Heart left ventricle (tissue), 16 donors: ENCODE measurements at places on chromosomes 11 and 22. TPM values are rescaled to one million over a fixed set of nuclear protein-coding genes. Genes with fewer than 3 reads are reported as not detected.

DNA sequence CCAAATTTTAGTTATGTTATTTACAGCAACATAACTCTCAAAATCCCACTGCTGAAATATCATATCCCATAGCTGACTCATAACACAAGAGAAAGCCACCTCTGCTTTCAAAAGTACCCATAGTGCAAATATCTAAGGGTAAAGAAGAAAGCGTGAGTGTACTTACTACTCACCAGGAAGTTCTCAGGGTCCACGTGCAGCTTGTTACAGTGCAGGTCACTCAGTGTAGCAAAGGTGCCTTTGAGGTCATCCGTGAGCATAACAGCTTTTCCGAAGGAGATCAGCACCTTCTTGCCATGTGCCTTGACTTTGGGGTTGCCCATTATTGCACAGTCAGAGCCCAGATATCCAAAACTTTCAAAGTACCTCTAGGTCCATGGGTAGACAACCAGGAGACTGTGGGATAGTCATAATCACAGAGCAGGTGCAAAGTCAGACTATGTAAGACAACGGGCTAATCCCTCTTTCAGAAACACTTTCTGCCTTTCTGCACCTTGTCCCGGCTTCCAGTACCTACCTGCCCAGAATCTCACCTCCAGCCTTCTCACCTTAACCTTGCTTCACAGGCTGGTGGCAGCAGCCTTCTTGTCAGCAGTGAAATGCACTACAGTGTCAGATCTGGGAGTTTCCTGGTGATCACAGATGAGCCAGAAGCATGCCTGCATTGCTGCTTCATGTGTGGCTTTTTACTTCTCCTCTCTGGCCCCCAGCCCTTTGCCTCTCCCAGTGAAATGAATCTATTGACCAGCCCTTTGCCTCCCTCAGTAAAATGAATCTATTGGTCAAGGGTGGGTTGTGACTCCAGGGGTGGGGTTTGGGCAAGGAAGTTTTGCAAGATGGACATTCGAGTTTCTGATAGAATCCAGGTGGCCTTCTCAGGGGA, 6.5 kb downstream of the HBG1 start:
- no peaks in the 10 kb centered on the region for H3K27me3 ChIP-seq
- no peaks in the 10 kb centered on the region for H3K4me1 ChIP-seq
- DNase-seq, result no peak
- no peaks in the 10 kb centered on the region for H3K36me3 ChIP-seq
- H3K27ac ChIP-seq, result no peak overlapping the region

DNA sequence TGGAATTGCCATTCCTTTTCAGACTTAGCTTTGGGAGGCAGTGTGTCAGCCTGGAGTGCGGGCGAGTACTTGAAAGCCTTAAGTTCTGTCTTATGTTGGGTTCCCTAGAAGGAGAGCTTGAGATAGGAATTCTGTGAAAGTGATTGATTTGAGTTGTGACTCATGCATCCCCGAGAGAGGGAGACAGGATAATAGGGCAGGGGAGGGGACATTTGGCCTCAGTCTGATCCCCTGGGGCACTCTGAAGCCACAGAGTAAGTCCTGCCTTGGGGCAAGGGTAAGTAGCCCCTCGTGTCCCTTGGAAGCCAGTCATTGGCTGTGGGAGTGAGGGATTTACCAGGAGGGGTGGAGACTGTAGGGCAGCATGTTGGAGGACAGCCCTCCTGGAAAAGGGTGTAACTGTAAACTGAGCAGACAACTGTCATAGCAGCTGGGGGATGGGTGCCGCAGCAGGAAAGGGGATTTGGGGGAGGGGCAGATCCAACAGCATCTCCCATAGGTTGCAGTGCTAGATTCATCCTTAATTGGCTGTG, 44.0 kb downstream of the KIAA1671 start:
- peaks cover 24% of the 10 kb centered on the region for H3K4me1 ChIP-seq
- H3K27me3 ChIP-seq, result no peaks in the 10 kb centered on the region
- no peaks in the 10 kb centered on the region for H3K36me3 ChIP-seq
- no peak for DNase-seq
- no peak overlapping the region for H3K27ac ChIP-seq

- no peaks in the 10 kb centered on the region for H3K4me1 ChIP-seq
- H3K27ac ChIP-seq, result no peak overlapping the region
- no peaks in the 10 kb centered on the region for H3K27me3 ChIP-seq
- peaks cover 82% of the 10 kb centered on the region for H3K36me3 ChIP-seq
- no peak overlapping the region for H3K4me3 ChIP-seq
These were observed 96.1 kb upstream of the BID start for GRCh38 chr22:17870407-17870806.

SSTR3 gene
- not detected for total RNA-seq

- no peaks in the 10 kb centered on the region for H3K4me1 ChIP-seq
- H3K4me3 ChIP-seq, result no peak overlapping the region
- H3K36me3 ChIP-seq, result no peaks in the 10 kb centered on the region
- no peak overlapping the region for H3K27ac ChIP-seq
These were observed 59.7 kb upstream of the GDPD4 start for GRCh38 chr11:77361184-77361583.

DNA sequence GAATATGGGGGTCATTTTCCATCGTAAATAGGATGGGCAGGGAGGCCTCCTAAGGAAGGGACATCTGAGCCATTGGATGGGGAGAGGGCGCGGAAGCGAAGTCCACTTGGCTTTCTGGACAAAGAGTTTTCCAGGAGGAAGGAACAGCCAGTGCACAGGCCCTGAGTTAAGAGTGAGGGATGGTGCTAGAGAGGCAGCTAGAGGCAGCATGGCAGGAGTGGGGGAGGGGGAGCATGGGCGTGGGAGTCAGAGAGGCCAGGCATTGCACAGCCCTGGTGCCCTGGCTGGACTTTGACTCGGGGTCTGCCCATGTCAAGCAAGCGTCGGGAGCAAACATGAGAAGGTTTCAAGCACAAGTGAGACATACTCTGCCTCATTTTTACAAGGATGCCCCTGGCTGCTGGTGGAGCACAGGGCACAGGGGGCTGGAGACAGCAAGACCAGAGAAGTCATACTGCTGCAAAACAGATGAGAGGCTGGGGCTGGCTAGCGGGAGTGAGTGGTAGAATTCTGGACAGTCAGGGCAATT, 9.0 kb downstream of the GNAZ start:
- H3K4me1 ChIP-seq, result peaks cover 3% of the 10 kb centered on the region
- no peak overlapping the region for H3K4me3 ChIP-seq
- H3K36me3 ChIP-seq, result no peaks in the 10 kb centered on the region
- H3K27ac ChIP-seq, result no peak overlapping the region
- DNase-seq, result no peak
- no peaks in the 10 kb centered on the region for H3K27me3 ChIP-seq
